ENCODE measurements at places on chromosomes 4 and X.
A peak's percentile ranks its signal among the peaks of the same experiment; 100 is the strongest.

GRCh38 chr4:169133932-169134331 is 123.9 kb upstream of the CBR4 start:
- H3K27ac ChIP-seq, result peak overlapping the region; percentile 46
- H3K36me3 ChIP-seq, result no peaks in the 10 kb centered on the region
- H3K27me3 ChIP-seq, result no peaks in the 10 kb centered on the region
- H3K4me3 ChIP-seq, result no peak overlapping the region
- no peak for DNase-seq

DNA sequence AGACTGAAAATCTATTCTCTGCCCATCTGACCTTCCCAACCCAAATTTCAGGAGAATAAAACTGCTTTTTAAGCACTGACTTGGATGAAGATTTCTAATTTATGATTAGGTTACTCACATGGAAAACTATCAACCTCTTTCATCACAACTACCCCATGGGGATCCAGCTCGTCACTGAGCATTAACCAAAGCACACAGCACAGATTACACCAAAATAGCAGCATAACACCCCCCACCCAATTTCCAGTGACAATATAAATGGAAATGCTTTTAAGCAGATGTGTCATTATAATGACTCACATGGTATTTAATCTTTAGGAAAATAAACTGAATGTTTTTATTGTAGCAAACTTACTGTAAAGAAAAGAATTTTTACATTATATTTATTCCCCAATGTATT is 9.7 kb downstream of the SERTM2 start:
- no peak overlapping the region for H3K4me3 ChIP-seq
- H3K4me1 ChIP-seq, result no peaks in the 10 kb centered on the region
- no peak for DNase-seq
- no peak overlapping the region for H3K27ac ChIP-seq
- no peaks in the 10 kb centered on the region for H3K27me3 ChIP-seq

DNA sequence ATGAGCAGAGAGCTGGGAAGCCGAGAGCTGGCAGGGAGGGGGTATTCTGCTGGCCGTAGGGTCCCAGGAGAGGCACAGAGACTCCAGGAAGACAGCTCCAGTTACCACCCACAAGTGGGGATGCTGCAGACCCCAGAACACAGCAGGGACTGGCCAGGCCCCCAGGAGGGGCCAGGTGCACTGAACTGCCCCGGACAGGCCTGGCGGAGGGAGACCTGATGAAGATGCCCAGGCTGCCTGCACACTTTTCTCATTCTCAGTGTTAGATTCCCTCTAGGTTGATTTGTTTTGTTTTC is 110.8 kb downstream of the CPZ start:
- H3K4me3 ChIP-seq, result no peak overlapping the region
- H3K4me1 ChIP-seq, result no peaks in the 10 kb centered on the region
- H3K36me3 ChIP-seq, result no peaks in the 10 kb centered on the region
- no peak overlapping the region for H3K27ac ChIP-seq
- H3K27me3 ChIP-seq, result no peaks in the 10 kb centered on the region

DNA sequence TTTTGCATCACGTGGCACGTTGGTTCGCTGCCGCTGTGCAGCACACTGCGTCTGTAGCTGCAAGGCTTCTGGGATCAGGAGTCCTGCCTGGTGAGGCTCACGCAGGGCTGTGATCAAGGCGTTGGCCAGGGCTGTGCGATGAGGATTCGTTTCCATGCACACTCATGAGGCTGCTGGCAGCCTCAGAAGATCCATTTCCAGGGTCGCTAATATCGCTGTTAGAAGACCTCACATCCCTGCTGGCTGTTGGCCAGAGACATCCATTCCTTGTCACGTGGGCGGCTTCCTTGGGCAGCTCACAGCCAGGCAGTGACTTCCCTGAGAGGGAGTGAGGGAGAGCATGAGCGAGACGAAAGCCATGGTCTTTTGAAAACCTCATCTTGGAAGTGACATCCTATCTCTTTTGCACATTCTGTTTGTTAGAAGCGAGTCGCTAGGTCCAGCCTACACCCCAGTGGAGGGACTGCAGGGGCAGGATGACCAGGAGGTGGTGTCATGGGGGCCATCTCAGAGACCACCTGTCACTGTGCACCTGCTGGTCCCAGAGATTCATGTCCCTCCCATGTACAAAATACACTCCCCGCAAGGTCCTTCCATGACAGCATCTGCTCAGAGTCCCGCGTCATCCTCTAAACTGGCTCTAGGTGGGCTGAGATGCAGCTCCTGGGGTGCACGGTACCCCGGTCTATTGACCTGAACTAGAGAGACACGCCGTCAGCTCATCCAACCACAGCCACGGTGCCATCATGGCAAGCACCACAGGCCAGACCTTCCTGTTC is 12.2 kb downstream of the RGS12 start:
- H3K27me3 ChIP-seq, result no peaks in the 10 kb centered on the region
- peak overlapping the region; percentile 29 for H3K4me3 ChIP-seq
- H3K27ac ChIP-seq, result no peak overlapping the region
- DNase-seq, result no peak
- H3K4me1 ChIP-seq, result peaks cover 53% of the 10 kb centered on the region

DNA sequence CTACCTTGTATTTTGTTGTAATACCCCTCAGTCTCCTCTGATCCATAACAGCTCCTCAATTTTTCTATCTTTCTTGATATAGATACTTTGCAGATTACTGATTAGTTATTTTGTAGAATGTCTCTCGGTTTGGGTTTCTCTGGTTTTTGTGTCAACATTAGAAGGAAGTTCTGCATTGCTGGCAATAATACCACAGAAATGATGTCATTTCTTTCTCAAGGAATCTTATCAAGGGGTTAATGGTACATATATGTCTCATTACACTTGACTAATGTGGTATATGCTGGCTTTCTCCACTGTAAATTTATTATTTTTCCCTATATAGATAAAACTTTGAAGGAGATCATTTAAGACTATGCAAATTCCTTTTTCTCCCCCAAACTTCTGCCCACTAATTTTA is 183.6 kb upstream of the DKK2 start:
- no peak overlapping the region for H3K27ac ChIP-seq
- no peak overlapping the region for H3K4me3 ChIP-seq
- DNase-seq, result no peak
- no peaks in the 10 kb centered on the region for H3K27me3 ChIP-seq
- H3K36me3 ChIP-seq, result no peaks in the 10 kb centered on the region

GRCh38 chrX:48468247-48468671 is 1.8 kb downstream of the SLC38A5 start:
- peak overlapping the region; percentile 57 for H3K27ac ChIP-seq
- peak overlapping the region; percentile 34 for H3K4me3 ChIP-seq

- DNase-seq, result no peak
- H3K36me3 ChIP-seq, result no peaks in the 10 kb centered on the region
- H3K4me1 ChIP-seq, result no peaks in the 10 kb centered on the region
- H3K27ac ChIP-seq, result no peak overlapping the region
Measured at GRCh38 chr4:16729336-16729735, 169.1 kb downstream of the LDB2 start.

DNA sequence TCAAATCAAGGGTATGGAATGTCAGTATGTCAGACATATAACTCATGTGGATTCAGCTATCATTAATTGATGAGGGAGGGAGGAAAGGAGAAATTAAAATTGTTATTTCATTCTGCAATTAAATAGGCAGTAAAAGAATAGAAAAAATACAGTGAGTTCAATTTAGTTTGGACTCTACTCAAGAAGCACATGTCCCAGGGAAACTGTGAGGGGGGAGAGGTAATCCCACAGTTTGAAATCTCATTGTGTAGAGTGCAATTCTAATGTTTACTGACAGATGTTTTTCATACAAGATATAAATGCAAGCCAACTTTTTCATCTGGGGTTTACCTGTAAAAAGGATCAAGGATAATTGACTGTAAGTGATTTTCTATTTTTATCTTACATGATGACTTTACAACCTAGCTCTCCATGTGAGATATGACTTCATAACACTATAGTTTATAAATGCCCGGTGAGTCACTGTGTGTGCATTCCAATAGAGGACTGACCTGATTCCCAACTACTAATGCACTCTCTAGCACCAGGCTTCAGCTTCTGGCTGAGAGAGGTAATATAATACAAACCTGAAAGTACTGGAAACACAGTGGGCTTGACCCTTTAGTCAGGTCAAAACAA is 35.2 kb upstream of the SCD5 start:
- H3K27ac ChIP-seq, result no peak overlapping the region
- no peaks in the 10 kb centered on the region for H3K27me3 ChIP-seq
- H3K36me3 ChIP-seq, result peaks cover 37% of the 10 kb centered on the region
- no peaks in the 10 kb centered on the region for H3K4me1 ChIP-seq
- H3K4me3 ChIP-seq, result no peak overlapping the region

GRCh38 chrX:15745179-15745578 is 7.1 kb downstream of the CA5B start:
- H3K27me3 ChIP-seq, result no peaks in the 10 kb centered on the region
- no peak overlapping the region for H3K27ac ChIP-seq
- peaks cover 24% of the 10 kb centered on the region for H3K4me1 ChIP-seq

DNA sequence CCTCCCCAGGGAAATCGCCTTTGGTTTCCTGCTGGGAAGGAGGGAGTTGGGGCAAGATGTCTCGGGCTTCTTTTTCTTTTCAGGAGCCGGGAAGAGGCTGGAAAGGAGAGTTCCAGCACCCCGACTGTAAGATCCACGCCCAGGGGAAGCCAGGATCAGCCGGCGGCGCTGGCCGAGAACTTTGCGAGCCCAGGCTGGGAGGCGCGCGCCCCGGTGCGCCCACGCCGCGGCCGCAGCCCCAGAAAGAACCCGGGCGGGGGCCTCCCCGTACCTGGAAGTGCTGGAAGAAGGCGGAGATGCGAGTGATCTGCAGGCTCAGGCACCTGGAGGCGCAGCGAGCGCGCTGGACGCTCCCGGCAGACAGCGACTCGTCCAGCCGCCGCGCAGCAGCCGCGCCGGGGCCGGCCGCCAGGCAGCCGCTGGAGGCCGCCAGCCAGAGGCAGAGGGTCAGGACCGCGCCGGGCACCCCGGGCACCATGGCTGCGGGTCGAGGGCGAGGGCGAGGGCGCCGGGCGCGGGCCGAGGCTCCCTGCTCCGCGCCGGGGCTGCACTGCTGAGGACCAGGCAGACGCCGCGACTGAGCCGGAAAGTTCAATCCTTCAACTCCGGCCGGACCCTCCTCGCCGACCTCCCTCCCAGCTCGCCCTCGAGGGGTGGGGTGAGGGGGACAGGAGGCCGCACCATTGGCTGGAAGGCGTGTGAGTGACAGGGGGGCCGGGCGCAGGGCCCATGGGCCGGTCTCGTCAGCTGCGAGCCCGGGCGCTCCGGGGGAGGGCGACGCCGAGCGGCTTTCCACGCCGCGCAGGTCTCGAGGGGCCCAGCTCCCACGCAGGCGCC is at the start of gene ANOS1:
ANOS1 (minus strand) TSS at position 579 of the 837 bp plus-strand sequence; CDS start at position 478, 101 bp downstream.
- no peaks in the 10 kb centered on the region for H3K27me3 ChIP-seq
- no peaks in the 10 kb centered on the region for H3K36me3 ChIP-seq
- H3K4me1 ChIP-seq, result peaks cover 12% of the 10 kb centered on the region
- H3K27ac ChIP-seq, result no peak within 1 kb of the TSS
- H3K4me3 ChIP-seq, result peak within 1 kb of the TSS; percentile 44
- DNase-seq, result no peak

- no peak overlapping the region for H3K27ac ChIP-seq
- H3K4me1 ChIP-seq, result no peaks in the 10 kb centered on the region
- H3K36me3 ChIP-seq, result peaks cover 71% of the 10 kb centered on the region
- H3K27me3 ChIP-seq, result no peaks in the 10 kb centered on the region
- DNase-seq, result no peak
Measured at GRCh38 chr4:3228881-3229280, 20.1 kb upstream of the MSANTD1 start.

DNA sequence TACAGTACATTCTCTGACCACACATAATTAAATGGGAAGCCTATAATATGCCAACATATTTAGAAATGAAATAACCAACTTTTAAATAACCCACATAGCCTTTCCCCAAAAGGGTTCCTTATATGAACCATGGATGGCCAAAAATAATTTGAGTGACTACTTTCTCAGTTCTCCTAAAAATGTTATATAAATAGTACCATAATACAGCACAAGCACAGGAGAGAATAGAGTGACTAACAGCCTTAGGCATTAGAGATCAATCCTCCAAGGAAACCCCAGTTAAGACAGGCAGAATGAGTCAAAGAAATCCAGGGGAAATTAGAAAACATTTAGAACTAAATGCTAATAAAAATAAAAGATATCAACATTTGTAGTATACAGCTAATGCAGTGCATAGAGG is 50.2 kb downstream of the ANKRD17 start:
- no peaks in the 10 kb centered on the region for H3K27me3 ChIP-seq
- H3K4me1 ChIP-seq, result peaks cover 19% of the 10 kb centered on the region
- no peaks in the 10 kb centered on the region for H3K36me3 ChIP-seq

DNA sequence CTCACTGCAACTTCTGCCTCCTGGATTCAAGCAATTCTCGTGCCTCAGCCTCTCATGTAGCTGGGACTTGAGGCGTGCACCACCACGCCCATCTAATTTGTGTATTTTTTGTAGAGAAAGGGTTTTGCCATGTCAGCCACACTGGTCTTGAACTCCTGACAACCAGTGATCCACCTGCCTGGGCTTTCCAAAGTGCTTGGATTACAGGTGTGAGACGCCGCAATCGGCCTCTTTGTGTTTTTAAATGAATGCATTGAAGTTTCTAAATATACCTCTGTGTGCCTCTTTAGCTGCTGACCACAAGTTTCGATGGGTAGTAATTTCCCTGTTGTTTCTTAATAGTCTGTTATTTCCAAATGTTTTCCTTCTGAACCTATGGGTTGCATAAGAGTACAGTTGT is 765.3 kb upstream of the GRIA3 start:
- H3K36me3 ChIP-seq, result no peaks in the 10 kb centered on the region
- no peak for DNase-seq
- no peak overlapping the region for H3K4me3 ChIP-seq

- DNase-seq, result no peak
- no peak overlapping the region for H3K4me3 ChIP-seq
- no peaks in the 10 kb centered on the region for H3K36me3 ChIP-seq
- no peak overlapping the region for H3K27ac ChIP-seq
Measured at GRCh38 chr4:187666697-187667494, 328.7 kb upstream of the ZFP42 start.

DNA sequence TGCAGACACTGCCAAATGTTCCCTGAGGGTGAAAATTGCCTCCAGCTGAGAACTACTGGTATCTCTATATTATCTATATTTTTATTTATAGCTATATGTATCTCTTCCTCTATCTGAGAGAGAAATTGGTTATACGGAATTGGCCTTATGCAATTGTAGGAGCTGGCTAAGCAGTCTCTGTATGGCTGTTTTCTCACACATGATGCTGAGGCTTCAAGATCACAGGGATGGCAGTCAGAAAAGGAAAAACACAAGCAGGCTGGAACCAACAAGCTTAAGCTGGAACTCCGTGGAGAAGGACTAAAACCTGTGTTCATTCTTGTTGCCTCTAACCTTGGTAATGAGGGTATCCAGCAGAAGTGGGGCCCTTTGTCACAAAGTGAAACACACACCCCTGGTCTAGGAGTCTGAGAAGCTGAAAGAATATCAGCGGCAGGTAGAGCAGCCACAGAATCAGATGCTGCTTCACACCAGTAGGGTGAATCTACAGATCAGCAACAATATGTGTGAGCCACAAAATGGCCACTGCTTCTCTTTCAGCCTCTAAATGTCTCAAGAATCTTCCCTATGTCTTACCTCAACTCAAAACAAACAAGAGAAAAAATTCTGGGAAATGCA is 166.5 kb upstream of the PPP1R2C start:
- DNase-seq, result no peak
- H3K4me3 ChIP-seq, result no peak overlapping the region
- H3K36me3 ChIP-seq, result no peaks in the 10 kb centered on the region
- no peaks in the 10 kb centered on the region for H3K4me1 ChIP-seq

Measured in vagina (tissue), 2 donors.